ENCODE measurements at places on chromosomes 7 and 10.
A peak's percentile ranks its signal among the peaks of the same experiment; 100 is the strongest.

DNA sequence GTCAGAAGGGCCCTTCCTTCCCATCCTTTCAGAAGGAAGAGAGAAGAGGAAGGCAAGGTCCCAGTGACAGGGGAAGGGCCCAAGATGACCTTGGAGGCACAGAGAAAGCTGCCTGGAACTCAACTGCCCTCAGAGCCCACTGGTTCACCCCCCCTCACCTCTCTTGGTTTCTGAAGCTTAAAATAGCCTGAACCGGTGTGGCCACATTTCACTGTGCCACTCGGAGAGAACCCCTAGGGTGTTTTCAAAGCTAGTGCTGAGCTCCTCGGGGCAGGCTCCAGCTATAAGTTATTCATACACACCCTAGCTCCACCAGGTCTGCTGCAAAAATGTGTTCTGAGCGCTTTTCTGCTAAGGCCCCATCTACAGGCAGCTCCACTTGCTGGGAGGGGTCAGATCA is 60.9 kb upstream of the ADRB1 start:
- DNase-seq, result no peak

DNA sequence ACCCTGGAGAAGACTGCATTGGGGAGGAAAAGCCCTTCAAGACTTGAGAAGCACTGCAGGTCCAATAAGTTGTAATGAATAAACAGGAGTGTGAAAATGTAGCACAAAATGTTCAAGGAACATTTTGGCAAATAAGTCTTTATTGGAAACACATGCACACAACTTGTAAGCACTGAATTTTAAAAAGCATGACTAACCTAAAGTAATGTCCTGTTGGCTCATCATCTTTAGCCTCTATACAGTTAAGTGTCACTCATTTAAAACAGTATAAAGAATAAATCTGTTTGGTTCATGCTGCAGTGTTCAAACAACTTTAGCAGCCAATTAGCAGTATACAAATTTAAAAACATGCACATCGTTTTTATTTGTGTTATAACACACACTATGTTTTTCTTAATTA is 108.6 kb downstream of the CDK6 start:
- DNase-seq, result no peak

- no peak for DNase-seq
These were observed 78.4 kb downstream of the IPMK start for GRCh38 chr10:58189269-58189668.

DNA sequence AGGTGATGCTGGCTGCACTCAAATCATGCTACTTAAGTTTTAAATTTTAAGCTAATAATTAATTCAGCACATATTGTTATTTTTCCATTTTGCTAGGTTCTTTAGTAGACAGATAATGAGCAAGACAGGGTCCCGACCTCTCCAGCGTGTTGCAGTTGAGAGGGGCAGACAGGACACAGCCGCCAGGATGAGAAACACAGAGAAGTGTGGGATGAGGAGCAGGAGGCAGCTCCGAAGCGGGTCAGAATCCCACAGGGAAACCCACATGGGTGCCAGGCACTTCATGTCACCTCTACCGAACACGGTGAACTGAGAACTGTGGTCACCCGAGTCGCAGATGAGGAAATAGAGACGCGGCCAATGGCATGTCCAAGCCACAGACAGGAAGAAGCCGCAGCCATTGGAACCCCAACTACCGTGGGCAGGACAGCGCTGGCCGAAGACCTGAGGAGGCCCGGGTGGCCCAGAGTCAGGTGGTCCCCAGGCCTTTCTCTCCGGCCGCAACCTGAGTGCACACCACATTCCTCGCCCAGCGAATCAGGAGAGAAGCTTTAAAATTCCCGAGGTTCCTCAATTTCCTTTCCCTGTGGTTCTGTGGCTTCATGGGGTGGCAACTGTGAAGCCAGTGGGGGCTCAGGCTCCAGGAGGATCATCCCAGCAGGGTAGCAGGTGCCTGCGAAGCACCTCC is 213.0 kb downstream of the DNAJB6 start:
- no peak for DNase-seq

DNA sequence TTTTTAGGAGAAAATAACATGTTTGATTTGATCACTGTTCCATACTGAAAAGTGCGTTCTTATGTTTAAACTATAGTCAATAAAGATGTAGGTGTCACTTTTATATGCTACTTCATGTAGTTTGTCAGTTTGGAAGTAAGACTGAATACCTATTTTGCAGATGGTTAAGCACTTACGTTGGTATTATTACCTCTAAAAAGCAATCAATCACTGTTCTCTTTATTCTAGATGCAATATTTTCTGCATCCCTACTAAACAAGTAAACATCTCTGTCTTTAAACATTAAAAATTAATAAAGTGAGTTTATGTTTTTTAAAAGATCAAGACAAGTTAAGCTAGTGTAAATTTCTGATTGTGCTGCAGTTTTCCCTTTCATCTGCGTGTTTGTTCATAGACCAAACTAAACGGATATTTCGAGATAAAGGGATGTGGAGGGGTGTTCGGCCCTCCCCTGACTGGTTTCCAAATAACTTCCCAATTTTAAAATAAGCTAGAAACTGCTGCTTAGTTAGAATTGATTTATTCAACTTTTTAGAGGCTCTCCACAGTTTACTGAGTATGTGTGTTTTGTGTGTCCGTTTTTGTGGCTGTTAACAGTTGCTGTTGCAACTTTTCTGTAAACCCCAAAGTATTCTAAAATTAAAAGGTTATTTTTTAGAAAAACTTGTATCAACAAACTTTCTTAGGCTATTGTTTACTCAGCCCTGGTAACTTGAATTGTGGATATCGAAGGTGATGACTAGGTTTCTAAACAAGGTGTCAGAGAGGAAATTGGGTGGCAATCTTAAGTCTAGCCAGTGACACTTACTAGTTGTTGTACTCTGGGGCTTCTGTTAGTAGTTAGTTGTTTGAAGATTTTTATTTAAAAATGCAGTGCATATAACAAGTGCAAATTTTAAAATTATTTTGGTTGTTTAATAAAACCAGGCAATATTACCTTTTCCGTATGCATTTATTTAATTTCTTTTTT is 974 bp downstream of the KIF11 start:
- no peak for DNase-seq

DNA sequence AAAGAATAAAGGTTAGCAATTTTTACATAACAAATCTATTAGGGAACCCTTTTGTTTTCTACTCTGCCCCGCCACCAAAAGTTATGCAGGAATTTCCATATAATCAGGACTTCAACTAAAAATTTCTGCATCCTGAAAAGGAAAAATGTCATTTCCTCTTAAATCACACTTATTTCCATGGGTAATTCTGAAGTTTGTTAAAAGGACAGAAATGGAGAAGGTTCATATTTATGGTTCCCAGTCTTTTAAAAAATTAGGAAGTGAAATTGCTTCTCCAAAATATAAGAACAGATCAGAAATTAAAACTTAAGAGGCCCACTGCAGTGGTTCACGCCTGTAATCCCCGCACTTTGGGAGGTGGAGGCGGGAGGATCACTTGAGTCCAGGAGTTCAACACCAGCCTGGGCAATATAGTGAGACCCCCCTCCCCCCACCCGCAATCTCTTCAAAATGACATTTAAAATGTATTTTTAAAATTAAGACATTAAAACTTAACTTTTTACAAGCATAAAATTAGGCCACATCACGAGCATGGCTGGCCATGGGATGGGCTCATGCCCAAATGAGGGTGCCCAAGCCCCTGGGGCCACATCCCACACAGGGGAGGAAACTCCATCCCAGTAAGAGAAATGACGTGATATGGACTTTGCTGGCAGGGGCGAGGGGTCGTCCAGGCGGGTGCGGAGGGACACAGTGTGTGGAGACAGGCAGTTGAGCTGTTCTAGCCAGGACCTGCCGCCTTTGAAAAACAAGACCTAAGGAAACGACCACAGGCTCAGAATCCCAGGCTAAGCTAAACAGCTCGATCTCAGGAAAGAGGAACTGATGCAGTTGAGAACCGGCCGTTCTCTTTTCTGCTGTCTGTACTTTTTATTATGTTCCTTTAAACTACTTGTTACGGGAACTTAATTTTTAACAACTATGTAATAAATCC is 51.3 kb upstream of the NFE2L3 start:
- DNase-seq, result no peak

DNA sequence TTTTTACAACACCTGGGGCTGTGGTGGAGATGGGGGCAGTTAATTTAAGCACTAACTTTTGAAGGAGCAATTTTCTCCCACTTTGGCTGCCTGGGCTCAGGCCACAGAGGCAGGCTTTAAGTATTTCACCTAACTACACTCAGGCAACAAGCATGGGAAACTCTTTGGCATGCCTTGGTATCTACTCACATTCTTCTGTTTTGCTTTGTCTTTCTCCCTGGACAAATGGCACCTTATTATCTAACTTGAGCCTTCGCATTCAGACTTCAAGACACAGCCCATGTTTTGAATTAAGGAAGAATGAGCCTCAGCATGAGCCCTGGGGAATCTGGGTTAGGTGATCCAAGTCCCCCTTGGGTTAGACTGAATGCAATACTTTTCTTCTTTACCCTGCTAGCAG is 31.8 kb upstream of the BMPER start:
- no peak for DNase-seq

DNA sequence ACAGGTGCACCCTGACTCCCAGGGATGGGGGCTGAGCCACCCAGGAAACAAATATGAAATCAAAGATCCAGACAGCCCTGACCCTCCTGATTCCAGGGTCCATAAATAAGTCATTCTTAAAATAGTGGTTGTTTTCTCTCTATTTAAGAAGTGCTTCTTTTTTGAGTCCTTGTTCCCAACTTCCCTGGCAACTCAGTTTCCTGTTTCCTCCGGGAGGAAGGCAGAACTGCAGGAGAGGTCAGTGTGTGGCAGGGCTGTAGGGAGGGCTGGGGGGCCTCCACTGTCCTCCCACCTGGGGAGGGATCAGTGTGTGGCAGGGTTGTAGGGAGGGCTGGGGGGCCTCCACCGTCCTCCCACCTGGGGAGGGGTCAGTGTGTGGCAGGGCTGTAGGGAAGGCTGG is 88.7 kb upstream of the PDGFA start:
- DNase-seq, result no peak

DNA sequence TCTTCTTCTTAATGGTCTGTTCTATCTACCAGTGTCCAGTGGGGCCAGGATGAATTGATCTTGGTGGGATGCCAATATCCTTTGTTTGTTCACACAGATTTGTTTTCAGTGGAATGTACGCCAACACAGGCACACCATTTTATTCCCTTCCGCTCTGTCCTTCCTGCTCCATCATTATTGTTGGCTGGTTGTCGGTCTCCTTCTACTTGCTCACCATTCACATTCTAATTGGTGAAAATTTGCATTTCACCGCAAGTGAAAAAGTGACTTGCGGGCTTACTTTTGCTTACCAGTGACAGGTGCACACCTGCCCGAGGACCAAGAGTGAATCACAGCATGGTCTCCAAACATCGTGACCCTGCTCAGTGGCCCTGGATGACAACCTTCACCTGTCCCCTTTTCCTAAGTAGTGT is 148.3 kb downstream of the NOC3L start:
- DNase-seq, result no peak

DNA sequence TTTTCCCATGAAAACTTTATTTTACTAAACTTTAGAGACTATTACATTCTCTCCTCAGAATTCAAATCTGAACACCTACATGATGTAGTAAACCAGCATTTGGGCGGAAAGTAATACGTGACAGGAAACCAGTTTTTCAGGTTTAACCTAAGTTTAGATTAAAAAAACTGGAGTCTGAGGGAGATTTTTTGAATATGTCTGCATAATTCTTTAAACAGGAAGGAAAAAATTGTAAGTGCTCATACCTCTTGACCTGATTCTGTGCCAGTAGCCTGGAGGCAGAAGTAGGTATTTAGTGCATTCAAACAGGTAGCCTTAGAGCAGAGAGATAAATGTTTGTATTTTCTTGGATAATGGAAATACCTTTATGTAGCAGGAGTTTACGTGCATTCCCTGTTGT is 224.3 kb downstream of the MDFIC start:
- DNase-seq, result no peak

- DNase-seq, result no peak
These were observed 29.8 kb downstream of the GSDME start for GRCh38 chr7:24727154-24728120.

- peak; percentile 32 for DNase-seq
These were observed 649 bp downstream of the ACTR3B start for GRCh38 chr7:152759949-152760853.

DNA sequence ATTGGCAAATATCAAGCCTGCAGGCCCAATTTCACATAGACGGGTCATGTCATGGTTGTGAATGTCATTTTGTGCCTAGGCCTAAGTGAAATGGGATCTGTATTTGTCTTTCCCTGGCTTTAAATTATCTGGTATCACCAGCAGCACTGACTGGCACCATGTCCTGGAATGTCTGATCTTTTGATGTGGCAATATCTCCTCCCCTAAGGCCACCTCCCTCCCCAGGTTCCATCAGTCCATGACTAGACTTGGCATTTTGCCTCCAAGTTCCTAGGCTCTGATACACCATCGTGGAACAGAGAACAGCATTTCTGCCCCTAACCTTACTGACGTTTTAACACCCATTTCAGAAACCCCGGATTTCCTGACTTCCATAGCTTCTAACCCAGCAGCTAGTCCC is 513.9 kb downstream of the GALNT17 start:
- DNase-seq, result no peak

GRCh38 chr10:60916025-60916424 is 28.0 kb downstream of the RHOBTB1 start:
- no peak for DNase-seq

- DNase-seq, result no peak
These were observed 667.8 kb upstream of the MKI67 start for GRCh38 chr10:128793726-128794655.

- DNase-seq, result no peak
These were observed 237.8 kb upstream of the GPR26 start for GRCh38 chr10:123428391-123428790.

GRCh38 chr10:120172356-120172755 is 279.8 kb downstream of the SEC23IP start:
- DNase-seq, result no peak

DNA sequence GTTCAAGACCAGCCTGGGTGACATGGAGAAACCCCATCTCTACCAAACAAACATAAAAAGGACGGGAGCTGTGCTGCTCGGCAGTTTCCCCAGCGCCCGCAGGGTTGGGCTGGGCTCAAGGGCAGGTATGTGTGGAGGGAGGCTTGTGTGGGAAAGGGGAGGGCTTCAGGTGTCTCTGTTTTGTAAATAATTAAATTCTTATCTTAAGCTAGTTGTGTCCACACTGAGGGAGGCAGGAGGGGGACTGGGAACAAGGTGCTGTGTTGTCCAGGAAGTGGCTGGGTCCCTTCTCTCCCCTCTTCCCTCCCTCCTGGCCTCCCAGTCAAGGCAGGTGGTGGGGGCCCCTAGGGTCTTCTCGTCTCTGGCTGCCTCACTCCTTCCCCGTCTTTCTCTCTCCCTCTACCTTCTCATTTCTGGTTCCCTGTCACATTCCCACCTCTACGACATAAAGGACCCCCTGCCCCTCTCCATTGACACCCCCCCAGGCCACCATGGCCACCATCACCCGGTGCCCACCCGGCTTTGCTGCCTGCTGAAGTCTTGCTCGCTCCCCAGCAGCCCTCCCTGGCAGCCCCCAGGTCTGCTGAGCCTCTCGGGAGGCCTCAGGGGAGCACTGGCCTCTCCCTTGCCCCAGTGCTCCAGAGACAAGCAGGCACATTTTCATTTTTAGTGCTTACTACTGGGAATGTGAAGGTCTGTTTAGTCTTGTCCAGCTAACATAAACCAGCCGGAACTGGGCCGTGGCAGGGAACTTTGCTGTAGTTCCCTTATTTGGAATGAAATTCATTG is 19.3 kb downstream of the NEURL1 start:
- no peak for DNase-seq

All from stimulated activated naive CD8-positive, alpha-beta T cell treated with anti-CD3 and anti-CD28 coated beads, Interleukin-15, Interleukin-2, amounts not matched to agents 100 U/mL and 50 U/mL, for 24 hours (primary cell).